ENCODE measurements at places on chromosomes 5 and 9.
A peak's percentile ranks its signal among the peaks of the same experiment; 100 is the strongest.

GRCh38 chr5:171596391-171596878, 177.0 kb downstream of the FGF18 start:
- peak; percentile 90 for DNase-seq

DNA sequence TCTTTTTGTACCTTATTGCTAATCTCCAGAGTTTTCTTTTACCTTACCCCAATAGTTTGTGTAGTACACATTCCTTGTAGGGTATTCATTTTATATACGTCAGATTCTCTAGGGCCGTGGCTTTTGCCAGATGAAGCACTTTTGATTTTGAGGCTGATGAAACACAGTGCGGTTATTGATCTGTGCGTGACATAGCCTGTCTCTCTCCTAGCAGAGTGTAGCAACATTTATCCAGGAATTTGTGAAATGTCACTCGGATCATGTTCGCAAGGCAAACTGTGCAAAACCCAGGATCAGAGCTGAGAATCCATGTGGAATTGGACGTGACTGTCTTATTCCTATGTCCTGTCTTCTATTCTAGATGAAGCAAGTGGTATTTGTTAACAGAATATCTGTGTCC, 142.0 kb upstream of the SH3GL2 start:
- DNase-seq = no peak

DNA sequence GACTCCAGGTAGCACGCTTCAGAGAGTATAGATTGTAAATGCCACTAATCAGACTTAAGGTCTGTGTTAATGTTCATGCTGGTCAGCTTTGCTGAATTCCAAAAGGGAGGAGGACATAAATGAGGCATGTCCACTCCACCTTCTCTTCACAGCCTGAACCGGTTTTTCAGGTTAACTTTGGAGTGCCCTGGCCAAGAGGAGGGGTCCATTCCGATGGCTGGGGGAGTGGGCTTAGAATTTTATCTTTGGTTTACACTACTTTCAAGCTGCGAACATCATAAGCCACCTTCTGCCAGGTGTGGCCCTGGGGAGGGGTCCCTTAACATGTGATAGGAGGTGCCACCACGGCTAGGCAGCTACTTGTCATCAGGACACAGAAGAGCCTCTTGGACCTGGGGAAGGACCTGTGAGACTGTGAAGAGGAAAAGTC, 24.2 kb downstream of the ABO start:
- DNase-seq = no peak

DNA sequence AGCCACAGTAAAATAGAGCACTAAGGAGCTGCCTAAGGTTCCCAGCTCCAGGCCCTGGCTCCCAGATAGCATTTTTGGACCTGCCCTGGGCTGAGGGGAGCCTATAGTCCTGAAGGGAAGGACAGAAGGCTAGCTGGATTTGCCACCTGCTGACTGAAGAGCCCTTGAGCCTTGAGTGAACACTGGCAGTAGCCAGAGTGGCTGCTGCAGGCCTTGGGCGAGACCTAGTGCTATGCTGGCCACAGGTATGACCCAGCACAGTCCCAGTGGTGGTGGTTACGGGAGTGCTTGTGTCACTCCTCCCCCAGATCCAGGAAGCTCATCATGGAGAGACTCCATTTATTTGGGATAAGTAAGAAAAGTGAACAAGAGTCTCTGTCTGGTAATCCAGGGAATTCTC, 10.3 kb upstream of the STX17 start:
- DNase-seq = no peak

GRCh38 chr5:115325296-115325959, 29.0 kb upstream of the CCDC112 start:
- DNase-seq = no peak

DNA sequence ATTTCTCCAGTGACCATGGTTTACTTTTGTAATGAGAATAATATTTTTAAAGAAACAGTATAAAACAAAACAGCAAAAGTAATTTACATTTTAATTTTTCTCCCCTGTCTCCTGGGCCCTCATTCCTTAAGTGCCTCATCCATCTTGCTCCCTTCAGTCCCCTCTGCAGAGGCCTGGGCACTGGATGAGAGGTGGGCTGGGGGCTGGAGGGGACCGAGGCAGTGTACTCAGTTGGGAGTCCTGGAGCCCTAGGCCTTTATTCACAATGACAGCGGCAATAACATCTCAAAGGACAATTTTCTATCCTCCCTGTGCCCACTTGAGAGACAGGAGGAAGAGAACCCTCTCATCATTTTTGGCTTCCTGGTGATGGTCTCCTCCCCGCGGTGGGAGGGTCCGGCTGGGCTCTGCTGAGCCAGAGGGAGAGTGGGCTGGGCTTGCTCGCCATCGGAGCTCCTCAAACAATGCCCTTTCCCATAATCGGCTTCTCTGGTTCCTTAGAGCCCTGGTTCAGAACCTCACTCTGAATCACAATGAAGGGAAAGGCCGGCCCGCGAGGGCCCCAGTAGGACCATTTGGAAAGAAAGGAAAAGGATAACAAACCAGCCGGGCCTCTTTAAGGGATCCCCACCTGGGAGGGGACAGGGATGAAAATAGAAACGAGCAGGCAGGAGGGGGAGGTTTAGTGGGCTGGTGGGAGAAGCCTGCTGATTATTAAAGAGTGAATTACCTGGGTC, 9.7 kb upstream of the SMIM32 start:
- no peak for DNase-seq
